ENCODE measurements at places on chromosomes 7 and 10.

- no peak for DNase-seq
These were observed 72.5 kb downstream of the WDR37 start for GRCh38 chr10:1128649-1129048.

DNA sequence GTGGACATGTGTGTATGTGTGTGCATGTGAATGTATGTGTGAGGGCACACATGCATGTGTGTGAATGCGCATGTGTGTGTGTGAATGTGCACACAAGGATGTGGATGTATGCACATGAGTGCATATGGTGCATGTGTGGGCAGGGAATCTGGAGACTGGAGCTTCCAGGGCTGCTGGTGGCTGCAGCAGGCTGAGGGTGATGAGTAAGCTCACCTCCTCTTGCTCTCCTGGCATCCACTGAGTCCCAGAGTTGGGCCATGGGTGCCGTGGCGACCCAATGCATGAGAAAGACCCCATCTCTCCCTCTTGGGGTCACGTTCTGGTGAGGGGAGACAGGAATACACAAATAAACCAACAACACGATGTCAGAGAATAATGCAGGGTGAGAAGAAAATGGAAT lies 33.3 kb upstream of the COL13A1 start:
- DNase-seq: no peak

DNA sequence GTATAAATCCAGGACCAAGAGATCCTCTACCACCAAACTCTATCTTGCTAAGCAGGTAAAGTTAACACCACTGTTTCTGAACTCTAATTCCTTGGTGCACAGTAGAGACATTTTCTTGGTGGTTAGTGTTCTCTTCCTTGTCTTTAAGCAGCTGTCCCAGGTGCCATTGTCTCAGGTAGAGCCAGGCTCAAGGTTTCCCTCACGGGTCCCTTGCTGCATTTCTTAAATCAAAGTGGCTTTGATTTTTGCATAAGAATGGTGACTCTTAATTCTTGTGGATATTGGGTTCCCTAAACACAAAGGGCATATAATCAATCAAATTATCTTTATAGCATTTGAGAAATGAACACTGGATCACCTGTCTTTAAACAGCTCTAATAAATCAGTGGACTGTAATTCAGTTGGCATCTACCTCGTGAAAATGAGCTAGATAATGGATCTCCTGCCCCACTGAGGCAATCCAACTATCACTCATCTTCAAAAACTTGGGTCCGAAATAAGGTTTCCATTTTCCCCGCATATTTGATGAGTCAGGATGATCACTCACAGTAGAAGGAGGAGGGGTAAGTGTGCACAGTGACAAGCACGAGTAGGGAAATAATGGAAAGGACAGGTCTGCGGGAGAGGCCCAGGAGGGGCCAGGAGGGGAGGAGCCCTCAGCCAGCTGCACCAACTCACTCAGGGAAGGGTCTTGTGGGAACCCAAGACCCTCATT lies 2.4 kb downstream of the ABCC2 start:
- DNase-seq: no peak

- no peak for DNase-seq
These were observed 153.5 kb downstream of the PARD3 start for GRCh38 chr10:34661580-34661979.

DNA sequence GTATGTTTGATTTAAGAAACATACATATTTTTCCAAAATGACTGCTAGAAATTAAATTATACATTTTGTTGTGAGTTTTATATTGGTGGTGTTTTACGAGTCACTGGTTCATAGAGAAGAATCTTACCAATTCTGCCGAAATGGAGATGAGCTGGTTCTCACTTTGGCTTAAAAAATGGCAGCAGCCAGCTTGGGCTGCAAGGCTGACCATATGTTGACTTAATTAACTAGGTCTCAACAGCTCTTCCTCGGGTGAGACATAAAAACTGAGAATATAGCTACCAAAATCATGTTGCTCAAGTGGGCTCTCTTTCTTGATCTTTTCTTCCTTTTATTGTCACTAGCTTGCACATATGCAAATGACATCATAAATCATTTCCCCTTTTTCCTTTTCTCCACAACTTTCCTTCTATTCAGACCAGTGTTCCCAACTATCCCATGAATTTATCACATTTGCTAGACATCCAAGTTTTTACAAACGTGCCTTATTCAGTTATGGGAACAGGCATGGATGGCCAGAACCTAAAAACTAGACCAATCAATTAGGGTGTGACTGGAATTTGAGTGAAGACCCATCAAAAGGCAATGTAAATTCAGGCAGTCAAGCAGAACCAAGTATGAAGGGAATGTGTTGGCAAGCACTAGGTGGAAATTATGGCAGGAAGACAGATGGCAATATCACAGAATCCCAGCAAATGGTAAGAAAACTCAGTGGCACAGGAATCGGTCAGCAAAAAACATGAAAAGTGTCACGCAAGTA lies 6.4 kb upstream of the TSPAN12 start:
- DNase-seq: no peak

DNA sequence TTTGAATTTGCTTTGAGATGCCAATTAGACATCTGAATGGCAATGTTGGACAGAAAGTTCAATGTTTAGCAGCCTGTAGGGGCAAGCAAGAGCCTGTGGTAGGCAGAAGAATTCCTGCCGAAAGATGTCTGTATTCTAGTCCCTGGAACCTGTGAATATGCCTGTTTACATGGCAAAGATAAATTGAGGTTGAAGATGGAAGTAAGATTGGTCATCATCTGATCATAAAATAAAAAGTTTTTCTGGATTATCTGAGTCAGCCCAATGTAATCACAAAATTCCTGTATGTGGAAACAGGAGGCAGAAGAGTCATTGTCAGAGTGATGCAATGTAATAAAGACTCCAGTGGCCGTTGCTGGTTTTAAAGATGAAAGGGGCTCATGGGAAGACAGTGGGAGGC lies 430.5 kb downstream of the MDFIC start:
- DNase-seq: no peak

DNA sequence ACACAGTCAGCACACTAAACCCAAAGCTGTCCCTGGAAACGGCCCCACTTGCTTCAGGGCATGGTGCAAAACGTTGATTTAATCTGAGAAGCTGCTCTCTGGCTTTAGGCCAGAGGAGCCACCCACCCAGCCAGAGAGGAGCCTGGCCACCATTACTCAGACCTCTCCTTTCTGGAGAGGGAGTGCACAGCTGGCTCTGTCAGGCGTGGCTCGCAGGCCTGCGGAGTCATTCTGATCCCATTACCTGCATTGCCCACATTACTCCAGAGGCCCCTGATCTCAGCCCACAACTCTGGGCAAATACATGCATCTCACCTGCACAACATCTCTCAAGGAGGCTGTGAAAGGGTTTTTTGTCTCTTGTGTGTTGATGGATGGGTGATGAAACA lies 370.0 kb upstream of the IGFBP3 start:
- DNase-seq: no peak

DNA sequence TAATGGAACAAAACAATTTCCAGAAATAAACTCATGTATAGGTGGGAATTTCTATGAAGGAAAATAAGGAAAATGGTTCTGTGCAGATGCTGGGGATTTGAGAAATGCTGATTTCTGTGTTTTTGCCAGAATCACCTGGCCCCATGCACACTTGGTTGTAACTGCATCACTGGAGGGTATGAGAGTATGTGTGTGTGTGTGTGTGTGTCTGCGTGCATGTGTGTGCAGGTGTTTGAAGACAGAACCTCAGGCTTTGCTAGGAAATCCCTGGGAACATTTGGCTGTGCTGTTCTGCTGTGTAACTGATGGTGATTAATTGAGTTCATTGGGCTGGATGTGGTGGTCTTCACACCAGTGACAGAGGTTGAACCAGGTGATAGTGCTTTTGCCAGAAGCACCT lies 141.6 kb downstream of the CAMK1D start:
- no peak for DNase-seq

DNA sequence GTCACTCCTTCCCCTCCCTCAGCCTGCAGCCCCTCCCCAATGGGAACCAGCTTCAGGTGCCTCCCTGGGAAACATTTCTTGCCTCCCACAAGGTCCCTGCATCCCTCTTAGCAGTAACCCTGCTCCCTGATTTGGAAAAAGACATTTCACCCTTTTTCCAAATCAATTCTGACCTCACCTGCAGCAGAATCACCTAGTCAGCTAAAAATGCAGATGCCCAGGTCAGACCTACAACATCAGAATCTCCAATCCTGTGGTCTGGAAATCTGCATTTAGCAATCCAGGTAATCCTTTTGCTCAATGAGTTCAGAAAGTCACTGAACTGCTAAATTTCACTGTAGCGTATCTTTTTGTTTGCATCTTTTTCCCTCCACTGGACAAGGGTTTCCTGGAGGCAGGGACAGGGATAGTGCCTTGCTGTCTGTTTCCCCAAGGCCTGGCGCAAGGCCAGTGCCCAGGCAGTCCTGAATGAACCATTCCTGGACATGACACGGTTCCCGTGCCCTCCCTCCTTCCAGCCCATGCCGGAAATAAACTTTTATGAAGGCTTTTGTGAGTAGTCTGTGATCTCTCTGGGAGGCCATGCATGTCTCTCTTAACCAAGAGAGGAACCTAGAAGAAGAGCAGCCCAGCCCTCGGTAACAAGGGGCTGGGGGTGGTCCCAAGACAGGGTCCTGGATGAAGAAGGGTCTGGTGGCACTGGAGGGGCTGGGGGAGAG lies 44.0 kb downstream of the COL13A1 start:
- DNase-seq: no peak

- DNase-seq: no peak
These were observed 115.3 kb downstream of the ST7 start for GRCh38 chr7:117068511-117069145.

- no peak for DNase-seq
These were observed 12.2 kb downstream of the SEPHS1 start for GRCh38 chr10:13335881-13336280.

DNA sequence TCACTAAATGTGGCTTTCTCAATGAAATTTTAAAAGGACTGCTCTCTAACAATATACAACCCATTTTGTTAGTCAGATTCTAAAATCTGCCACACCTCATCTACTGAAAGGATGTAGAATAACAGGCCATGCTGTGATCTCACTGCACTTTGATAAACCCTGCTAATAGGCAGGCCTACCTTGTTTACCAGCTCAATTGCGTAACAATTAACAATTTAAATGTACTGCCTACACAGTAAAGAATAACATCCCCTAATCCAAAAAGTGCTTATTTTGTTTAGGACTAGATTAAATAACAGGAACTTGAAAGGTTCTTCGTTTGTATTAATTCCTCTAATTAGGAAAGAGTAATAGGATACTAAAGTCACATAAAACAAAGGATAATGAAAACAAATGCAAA lies 4.5 kb downstream of the SRI start:
- no peak for DNase-seq

DNA sequence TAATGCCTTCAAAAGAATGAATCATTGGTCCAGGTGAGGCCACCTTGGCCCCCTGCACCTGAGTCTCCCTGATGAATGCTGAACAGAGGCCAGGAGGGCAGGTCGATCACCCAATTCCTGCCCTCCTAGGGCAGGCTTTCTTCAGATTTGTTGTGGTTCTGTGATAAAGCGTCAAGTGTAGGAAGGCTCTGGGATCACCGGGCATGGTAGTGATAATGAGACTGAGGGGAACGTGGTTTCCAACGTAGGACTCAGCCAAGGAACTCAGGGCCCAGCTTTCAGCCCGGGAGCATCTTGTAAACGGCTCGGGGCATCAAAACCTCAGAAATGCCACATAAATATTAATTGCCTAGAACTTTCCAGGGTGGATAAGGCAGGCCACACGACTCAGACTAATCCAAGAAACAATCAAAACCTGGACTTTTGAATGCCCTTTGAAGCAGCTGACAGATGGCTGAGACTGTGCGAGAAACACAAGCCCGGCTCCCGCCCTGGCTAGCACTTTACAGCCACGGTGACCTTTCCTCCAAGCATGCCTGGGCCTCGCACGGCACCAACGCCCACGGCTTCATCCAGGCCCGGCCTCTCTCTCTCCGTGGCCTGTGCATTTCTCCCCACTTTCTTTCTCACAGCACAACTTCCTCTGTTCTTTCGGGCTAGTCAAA lies 239.3 kb upstream of the GRB10 start:
- DNase-seq: no peak

GRCh38 chr7:20019757-20020432 lies 197.3 kb downstream of the MACC1 start:
- DNase-seq: no peak

DNA sequence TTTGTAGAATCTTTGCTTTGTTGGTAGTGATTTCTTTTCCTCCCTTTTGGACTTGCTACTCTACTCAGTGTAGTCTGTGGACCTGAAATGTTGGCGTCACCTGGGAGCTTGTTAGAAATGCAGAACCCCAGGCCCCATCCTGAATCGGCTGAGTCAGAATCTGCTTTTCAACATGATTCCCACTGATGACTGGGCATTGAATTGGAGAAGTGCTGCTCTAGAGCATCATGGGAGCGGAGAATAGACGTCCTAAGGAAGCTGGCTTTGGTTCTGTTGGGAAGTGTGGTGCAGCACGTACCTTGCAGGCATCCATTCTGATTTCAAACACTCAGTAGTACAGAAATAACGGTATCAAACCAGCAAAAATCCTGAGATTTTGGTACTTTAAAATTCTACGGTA lies 54.7 kb downstream of the RBM33 start:
- DNase-seq: no peak

- DNase-seq: no peak
These were observed 91.8 kb downstream of the SH3PXD2A start for GRCh38 chr10:103763374-103764202.

DNA sequence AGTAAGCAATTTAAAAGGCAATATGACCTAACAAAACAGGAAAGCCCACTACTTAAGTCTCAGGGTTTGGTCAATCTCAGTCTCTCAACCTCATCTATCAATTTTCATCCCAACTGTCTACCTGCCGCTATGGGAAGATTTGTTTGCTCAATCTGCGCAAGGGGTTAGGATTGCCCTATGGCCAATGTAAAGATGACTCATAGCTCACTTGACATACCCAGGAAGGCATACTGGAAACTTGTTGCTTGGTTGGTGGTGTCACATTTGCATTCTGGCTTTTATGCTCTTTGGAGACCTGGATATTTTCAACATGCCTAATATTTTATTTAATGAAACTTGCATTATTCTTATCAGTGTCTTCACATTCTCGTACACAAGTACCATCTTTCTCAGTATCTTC lies 78.1 kb upstream of the TMEM196 start:
- no peak for DNase-seq

- DNase-seq: no peak
These were observed 34.7 kb upstream of the NFE2L3 start for GRCh38 chr7:26117142-26117807.

DNA sequence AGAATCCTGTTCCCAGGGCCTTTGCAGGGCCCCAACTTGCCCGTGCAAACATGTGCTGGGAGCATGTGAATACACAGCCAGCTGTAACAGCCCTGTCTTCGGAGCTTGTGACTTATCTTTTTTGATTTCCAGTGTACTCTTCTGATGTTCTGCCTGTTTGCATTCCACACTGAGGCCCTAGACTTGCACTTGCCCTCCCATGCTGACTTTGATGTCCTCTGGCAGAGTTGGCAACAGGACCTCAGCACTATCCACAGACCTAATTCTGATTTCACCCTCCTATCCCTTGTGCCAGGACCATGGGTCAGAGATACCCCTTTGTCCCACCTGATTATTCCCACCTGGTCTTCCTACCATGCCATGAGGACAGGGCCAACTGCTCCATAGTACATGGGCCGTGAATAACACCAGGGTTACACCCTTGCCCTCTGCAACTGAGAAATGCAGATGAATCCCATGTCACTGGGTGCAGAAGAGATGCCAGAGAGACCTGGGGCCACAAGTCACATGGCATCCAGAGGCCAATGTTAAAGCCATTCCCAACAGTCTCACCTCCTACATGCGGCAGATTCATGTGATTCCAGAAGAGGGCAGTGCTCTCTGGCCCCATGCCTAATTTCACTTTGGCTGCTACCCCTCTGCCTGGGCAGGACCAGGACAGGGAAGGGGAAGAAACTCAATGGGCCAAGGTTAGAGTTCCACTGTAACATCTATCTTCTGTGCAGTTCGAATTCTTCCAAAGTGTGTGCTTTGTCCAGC lies 43.0 kb downstream of the SCRN1 start:
- no peak for DNase-seq

Data from activated naive CD4-positive, alpha-beta T cell (primary cell).